Stimulated activated naive CD4-positive, alpha-beta T cell (primary cell): ENCODE measurements at places on chromosomes 11 and 22.

DNA sequence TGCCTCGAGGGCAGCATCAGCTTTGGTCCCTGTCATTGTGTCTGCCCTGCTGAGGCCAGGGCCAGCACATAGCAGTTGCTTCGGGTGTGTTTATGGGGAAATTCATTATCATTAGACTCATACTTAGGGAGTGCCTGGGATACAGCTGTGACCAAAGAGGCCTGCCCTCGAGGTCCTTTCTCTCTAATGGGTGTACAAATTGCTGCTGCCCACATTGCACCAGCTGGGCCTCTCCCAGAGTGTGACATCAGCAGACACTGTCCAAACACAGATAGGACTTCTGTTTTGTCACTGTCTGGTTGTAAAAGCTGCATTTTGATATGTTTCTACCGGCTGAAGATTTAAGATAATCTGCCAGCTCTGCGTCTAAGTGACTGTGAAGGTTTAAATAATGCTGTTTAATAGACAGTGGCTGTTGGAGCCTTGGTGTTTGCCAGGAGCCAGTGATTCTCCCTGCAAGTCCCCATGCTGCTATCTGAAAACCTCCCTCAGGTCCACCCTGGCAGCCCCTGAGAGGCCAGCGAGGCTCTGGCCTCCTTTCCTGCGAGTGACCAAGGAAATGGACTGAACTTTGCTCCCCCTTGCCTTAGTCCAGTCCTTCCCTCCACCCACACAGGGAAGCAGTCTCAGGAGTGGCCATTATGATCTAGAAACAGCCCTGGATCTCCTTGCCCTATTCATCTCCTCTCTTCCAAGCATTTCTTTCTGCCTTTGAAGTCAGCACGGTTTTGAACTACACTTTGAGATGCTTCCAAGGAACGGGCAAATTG is 505.2 kb downstream of the TBC1D22A start:
- no peak for DNase-seq

DNA sequence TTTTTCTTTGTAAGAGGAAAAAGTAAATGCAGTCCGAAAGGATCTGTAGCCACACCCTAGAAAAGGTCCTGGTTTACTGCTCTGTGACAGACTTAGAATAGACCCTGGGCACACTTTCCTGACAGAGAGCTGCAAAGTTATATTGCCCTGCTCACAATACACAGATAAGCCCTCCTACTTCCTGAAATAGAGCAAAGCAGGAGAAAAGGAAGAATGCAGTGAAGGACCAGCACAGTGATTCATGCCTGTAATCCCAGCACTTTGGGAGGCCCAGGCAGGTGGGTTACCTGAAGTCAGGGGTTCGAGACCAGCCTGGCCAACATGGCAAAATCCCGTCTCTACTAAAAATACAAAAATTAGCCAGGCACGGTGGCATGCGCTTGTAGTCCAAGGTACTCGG is 2.2 kb downstream of the CYB561A3 start:
- DNase-seq, result no peak

- DNase-seq, result no peak
Measured at GRCh38 chr11:8930456-8931175, 2.1 kb downstream of the C11orf16 start.

DNA sequence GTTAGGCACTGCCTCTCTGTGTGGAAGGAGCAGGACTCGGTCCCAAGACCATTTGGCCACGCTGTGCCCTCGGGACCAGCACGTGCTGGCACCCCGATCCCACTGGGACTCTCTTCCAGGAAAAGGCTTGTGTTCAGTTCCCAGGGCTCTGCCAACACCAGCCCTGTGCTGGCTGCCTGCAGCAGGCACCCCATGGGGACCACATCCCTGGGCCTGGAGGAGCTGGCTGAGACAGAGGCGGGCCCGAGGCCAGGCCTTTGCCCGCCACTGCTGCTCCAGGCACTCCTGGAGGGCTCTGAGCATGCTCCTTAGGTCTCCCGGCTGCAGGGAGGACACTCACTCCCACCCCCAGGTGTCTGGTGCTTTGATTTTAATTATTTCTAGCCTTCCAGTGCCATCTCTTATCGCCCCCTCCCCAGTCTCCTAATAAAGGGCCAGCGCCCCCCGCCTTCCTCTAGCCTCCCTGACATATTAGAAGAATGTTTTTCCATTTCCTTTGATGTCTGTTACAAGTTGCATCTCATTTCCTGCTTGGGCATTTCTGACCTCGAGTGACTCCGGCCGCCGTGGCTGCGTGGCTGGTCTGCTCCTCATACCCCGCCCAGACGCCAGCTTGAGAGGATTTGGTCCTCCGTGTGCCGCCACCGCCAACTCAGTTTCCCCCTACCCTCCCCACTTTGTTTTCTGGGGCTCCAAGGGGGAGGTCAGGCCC is 14.4 kb downstream of the CDKN1C start:
- no peak for DNase-seq

- no peak for DNase-seq
Measured at GRCh38 chr11:116166573-116167465, 606.0 kb downstream of the BUD13 start.

DNA sequence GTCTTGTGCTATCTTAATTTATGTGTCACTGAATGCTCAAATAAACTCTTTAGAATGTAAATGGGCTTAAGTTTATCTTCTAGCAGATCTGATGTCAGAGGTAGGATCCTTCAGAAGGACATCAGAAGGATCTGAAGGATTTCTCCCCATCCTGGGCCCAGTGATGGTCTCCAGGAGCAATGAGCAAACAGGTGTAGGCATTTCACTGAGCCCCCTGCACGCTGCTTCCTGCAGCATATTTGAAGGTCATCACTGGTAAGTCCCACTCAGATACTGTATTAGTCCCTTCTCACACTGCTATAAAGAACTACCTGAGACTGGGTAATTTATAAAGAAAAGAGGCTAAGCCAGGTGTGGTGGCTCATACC is 4.5 kb downstream of the GSTP1 start:
- DNase-seq, result no peak

GRCh38 chr11:92246630-92247029 is 22.0 kb downstream of the FAT3 start:
- no peak for DNase-seq

DNA sequence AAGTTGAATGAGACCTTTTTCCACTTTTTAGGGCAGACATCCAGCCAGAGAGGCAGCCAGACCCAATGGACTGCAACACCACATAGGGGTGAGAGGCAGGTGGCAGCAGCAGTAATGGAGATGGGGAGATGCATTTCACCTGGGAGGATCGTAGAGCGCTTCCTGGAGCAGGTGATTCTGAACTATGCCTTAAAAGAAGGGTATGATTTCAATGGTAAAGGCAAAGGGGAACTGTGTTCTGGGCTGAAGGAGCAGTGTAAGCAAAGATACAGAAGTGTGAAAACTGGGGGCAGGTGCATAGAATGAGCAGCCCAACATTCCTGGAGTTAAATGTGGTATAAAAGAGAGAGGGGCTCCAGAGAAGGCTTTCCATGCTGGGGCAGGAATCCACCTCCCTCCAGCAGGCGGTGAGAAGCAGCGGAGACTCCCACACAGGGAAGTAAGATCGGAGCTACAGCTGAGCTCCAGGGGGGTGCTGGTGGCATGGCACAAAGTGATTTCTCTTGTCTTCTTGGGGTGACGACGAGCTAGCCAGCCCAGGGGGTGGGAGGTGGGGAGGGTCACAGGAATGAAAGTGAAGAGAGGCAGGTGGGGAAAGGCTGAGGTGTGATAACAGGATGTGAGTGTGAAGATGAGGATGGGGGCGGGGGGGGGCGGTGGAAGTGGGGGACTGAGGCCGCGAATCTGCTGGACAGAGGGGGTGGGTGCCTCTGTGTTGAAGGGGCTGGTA is 4.3 kb upstream of the SERHL2 start:
- no peak for DNase-seq

DNA sequence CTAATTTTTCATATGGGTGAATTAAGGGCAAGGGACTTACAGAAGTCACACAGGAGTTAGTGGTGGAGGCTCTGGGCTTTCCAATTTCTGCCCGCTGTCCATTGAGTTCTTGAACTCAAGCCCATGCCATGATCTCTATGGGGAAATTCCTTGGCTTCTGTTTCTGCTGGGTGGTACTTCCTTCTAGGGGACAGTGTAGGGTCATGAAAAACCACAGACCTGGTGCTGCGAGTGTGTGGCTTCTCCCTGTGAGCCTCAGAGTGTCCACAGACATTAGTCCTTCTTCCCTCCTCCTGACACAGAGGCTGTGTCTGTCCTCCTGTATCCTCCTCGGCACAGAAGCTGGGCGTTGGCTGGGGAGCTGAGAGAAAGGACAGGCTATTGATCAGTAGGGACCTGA is 6.3 kb upstream of the SEZ6L start:
- DNase-seq, result no peak

DNA sequence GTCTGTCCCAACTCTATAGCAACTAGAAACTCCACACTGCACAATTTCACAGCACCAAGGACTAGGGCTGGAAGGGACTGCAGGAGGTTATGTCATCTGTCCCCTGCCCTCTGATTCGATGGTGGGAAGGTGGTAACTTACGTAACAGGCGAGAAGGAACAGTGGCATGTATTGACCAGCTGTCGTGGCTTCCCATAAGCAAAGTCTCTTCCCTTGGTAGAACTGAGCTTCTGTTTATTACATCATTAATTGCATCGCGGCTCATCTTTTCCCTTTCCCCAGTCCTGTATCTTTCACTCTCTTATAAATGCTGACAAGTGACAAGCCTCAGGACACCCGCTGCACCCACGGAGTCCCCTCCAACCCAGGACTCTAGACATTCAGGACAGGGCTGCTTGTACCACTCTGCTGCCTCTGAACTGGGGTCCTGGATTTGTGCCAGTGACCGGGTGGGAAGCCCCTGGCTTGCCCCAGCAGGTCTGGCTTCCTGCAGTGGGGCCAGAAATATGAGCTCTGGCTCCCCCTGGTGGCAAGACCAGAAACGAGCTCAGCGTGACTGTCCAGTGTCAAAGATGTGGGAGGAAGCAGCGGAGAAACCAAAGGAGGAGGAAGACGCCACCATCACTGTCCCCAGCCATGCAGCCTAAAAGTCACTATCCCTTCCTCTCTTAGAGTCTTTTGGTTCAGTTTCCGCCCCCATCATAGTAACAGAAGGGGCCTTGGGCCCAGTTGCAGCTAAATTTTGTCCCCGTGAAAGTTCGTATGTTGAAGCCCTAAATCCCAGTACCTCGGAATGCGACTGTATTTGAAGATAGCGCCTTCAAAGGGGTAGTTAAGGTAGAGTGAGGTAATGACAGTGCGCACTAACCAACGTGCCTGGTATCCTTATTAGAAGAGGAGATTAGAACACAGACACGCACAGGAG is 84.5 kb downstream of the ISX start:
- DNase-seq, result peak; percentile 3

DNA sequence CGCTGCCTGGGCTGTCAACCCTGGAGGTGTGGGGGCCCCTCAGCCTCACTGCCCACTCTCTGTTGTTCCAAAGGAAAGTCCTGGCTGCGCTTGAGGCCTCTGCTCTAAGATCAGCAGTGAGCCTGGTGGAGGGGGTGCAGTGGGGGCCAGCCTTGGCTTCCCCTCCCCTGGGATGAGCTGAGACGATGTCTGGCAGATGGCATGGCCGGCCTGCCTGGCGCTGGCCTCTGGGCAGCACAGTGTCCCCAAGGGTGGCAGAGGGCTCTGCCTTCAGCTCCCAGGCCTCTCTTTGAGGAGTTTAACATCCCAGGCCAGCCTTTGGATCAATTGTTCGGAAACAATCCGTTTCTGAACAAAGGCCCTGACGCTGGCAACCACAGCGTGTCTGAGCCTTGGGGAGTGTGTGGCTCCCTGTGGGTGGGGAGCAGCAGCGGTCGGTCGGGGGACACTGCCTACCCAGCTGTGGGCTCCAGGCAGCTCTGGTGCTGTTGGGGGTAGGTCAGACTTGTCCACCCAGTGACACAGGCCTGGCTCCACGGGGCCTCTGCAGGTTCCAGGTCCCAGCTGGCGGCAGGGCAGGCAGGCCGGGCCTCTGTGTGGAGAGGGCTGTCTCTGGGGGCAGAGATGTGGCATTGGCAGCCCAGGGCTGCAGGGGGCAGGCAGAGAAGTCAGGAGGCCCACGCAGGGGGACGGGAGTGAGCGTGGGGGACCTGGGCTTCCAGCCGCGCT is 12.1 kb downstream of the TSPAN4 start:
- DNase-seq, result no peak

DNA sequence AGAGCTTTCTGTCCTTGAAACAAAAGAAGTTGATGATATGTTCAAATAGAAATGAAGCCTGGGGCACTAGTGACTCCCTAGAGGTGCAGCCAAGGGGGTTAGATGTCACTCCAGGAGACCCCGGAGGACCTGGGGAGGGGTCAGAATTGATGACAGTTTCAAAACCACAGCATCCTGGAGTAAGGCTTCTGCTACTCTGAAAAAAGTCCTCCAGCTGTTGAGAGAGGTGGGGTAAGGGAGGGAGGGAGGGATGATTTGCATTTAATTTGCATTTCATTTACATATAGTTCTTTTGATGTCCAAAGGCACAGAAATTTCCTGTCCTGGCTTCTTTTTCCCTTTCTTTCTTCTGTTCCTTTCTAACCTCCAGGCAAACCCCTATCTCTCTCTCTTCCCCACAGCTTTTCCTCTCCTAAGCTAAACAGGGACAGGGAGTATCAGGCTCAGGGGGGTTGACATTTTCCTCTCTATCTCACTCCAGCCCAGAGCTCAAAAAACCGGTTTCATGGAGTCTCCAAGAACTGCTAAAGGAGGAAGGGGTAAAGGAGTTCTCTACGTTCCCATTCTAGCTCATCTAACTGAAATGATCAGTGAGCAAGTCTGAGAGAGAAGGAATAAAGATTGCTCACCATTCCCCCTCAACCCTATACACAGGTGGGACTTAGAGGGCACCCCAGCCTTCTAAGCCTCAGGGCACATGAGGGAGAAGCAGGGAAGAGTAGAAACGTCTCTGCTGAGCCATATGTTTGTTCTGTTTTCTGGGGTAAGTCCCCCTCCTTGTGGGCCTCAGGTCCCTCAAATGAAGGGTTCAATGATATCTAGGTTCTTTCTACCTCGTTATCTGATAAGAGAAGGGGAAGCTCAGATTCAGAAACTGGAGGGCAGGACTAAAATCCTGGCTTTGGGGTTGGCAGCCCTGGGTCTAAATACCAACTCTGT is 3.5 kb upstream of the POU2F3 start:
- no peak for DNase-seq

DNA sequence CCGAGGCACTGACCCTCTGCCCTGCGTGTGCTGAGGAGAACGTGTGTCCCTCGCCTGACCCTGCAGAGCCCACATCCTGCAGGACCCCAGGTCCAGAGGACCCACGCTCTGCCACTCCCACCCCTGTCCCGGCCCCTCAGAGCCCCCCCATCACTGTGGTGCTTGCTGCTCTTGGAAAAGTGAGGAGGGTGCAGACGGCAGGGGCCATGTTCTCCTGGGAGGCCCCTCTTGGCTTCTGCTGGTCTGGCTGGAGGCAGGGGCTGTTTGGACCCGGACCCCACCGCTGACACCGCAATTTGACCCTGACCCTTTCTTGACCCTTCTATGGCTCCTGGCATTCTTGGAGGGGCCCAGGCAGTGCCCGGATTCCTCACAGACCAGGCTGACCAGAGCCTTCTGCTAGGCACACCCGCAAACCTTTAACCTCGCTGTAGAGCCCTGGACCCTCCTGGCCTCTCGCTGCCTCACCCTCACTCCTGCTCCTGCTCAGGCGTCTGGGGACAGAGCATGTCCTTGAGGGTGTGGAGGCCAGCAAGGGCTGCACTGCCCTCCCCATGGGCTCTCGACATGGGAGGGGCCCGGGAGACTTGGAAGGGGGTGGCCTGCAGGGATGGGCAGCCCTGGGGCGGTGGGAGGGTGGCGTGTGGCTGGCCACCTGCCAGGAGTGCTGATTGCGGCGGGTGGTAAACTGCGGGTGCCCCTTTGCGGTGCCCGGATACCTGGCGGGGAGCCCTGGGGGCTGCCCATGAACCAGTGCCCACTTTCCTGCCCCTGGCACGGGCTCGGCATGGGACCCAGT is 37.0 kb upstream of the MUC5AC start:
- no peak for DNase-seq

GRCh38 chr11:104191124-104191523 is 27.2 kb upstream of the PDGFD start:
- no peak for DNase-seq
